ENCODE measurements at places on chromosomes 1 and 21.

DNA sequence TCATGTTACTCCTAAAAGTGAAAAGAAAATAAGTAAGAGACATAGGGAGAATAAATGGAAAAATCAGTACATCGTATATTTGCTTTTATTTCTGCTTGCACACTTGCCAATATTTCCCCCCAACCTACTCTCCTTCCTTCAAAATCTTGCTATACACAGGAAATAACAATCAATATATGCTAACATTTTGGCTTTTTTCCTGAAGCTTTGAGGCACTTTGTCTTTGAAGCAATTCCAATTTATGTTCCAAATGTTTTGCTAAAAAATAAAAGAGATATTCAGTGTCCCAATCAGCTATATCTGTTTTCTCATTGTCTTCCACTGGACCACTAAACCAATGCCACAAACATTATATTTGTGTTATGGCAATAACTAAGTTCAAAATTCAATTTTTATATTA, 184.0 kb upstream of the NEGR1 start:
- no peak for DNase-seq

GRCh38 chr21:29297483-29298347, 1.0 kb upstream of the BACH1 start:
- no peak for DNase-seq

- peak; percentile 74 for DNase-seq
These were observed 43.8 kb downstream of the SLC44A3 start for GRCh38 chr1:94863919-94864318.

DNA sequence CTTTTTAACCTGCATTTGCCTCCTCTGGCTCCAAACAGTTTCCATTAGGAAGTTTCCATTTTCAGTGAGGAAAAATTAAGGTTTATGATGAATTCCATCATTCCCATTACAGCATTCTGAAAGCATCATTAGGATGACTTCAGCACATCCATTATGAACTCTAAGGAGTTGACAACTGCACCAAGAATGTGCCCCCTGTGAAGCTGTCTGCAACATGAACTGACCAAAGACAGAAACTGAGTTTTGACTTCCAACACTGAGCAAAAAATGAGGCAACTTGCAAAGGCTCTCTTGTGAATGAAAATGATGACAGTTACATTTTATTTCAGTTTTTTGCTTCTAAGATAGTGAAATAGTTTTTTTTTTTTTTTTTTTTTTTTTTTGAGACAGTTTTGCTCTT, 18.3 kb upstream of the KCNE1 start:
- peak; percentile 76 for DNase-seq

- no peak for DNase-seq
These were observed 1.4 kb downstream of the TTC39A start for GRCh38 chr1:51328926-51329325.

DNA sequence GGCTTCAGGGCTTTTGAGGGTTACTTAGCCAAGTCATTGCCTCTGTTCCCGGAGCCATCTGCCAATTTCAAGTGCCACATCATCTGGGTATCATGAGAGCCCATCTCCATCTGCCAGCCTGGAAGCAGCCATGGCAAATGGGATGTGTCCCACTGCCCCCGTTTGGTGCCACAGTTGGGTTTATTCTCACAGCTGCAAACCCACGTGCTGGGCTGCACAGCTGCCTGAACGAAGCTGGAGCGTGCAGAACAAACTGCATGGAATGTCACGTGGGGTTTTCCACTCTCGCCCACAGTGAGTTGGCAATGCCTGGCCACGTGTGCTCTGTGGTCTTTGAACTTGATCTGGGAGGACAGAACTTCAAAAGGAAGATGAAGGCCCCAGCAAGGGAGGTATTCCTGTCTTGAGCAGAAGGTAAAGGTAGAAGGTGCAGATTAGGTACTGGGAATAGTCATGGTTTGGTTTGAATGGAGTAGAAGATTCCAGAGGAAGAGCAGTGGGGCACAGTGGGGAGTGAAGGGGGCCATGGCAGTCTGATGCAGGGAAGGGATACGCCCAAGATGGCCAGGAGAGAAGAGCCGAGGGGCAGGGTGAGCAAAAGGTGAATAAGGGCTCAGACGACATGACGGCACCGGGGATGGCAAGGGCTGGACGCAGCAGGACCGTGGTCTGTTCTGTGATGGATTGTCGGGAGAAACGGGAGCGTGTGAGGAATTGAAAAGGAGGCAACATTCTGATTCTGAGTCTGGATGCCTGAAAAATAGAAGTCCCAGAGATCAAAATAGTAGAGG, 222.0 kb downstream of the KAZN start:
- no peak for DNase-seq

DNA sequence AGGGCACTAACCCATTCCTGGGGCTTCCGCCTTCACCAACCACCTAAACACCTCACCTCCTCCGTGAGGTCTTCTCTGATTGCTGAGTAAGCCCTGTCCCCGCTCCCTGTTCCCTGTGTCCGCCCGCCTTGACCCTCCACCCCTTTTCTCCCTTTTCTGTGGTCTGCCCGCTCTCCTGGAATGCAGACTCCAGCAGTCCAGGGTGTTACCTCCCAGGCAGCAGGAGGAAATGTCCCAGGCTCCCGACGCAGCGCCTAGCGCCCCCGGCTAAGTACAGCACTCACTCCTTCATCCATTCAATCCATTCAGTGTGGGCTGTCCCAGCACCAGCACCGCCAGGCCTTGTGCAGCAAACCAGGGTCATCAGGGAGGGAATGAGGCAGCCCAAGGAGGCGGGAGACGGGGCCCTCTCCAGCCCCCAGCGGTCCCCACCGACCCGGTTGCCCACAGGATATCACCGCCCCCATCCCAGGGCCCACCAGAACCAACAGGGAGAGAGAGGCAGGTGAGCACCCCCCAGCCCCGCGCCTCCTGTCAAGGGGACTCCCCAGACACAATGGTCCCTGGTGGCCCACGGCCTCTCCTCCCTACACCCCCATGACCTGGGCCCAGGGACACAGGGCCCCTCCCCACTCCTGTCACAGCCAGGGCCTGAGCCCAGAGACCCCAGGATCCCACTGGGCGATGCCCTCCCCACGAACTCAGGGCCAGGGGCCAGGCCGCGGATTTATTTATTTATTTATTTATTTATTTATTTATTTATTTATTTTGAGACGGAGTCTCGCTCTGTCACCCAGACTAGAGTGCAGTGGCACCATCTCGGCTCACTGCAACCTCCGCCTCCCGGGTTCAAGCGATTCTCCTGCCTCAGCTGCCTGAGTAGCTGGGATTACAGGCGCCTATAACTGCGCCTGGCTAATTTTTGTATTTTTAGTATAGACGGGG, 10.2 kb downstream of the TNFRSF14 start:
- DNase-seq, result no peak

GRCh38 chr1:11930571-11931445, 3.7 kb upstream of the PLOD1 start:
- no peak for DNase-seq

DNA sequence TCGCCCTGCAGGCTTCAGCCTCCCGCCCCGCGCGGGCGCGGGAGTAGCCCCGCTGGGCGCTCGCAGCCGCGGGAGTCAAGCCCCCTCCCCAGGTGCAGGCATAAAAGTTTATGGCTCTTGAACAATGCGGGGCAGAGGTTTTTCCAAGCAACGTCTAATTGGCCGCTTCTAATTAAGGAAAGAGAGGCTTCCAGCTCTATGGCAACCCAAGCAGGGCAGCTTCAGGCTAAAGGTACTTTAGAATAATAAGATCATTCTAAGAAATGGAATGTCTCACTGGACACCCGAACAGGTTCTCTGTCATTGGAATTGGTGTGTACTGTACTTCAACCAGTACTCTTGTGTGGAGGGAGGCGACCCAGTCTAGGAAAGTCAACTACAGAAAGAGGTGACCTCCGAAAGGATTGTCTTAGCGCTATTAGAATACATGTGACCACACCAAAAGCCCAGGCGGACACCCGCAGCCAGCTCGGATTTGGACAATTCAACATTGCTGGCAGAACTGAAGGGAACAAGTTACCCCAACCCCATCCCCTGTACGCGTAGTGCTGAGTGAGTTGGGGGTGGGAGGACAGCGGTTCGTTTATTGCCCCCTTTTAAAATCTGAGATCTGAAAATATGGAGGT, 12.5 kb downstream of the NR5A2 start:
- DNase-seq, result no peak

DNA sequence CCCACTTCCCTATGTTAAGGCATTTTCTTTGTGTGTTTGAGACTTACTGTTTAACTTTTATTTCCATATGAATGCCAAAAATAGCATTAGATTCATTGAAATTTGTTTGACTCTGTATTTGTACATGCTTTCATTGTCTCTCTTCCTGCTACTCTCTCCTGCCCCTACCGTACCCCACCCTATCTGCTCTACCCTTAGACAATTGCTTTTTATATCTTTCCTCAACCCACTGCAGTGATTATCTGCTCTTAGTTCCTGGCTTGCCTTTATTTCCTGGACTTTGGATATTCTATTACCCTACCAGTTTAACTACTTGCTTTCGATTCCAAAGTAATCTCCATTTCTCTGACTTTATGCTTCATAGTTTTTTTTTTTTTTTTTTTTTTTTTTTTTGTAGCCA, 10.5 kb downstream of the RAVER2 start:
- DNase-seq, result no peak

DNA sequence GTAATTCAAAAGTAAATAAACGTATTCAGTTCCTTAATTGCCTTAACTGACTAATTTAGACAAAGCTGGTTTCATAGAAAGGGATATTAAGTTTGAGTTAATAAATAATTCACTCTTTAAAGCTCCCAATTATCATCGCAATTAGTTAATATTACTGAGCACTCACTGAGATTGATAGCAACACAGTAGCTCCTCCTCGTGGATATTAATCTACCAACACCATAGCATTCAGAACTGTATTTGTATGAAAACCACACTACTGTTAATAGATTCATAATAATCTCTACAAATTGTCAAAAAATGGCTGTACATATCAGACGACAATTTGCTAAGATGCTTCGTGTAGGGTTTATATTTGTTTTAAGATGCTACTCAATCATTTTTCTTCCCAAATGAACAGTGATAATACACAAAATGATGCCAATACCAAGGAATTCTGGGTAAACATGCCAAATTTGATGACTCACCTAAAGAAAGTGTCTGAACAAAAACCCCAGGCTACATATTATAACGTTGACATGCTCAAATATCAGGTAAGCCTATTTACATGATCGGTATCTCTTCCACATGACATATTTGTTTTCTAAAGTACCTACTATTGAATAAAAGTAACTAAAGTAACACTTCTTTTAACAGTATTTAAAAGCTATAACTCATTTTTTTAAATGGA, 18.8 kb upstream of the DYNLT5 start:
- no peak for DNase-seq

- DNase-seq, result no peak
These were observed 94.9 kb downstream of the NAV1 start for GRCh38 chr1:201633811-201634210.

DNA sequence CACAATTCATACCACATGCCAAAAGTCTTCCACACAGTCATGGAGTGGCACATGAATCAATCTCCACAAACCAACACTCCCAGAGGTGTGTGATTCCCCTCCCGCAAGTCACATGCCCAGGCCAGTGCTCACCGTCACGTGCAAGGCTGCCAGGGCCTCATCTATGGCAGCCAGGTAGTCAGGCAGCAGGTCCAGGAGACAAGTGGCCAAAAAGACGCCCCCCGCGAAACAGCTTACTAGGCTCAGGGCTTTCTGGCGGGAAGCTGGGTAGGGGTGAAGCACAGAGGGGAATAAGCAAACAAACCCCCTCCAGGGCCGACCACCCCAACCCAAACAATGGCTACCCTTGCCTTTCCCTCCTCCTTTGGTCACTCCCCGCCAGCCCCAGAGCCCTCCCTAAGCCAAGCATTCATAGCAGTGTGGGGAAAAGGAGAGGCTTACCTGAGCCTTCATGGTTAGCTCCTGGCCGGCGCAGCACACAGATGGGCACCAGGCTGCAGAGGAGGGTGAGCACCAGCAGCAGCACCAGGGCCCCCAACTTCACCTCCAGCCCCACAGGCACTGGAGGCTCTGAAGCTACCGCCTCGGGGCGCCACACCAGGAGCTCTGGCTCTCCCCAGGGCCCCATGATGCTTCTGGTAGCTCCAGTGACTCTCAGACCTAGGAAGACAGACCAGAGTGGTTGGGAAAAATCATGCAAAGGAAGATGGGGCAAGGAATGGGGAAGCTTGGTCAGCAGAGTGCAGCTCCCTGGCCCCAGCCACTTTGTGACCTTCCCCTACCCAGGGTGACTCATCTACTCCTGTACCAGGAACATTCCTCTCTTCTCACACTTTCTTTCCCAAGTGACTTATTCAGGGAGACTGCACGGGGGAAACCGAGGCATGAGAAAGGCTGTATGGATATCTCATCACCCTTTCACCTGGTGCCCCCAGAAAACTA, 978 bp downstream of the SLC39A1 start:
- DNase-seq, result no peak

GRCh38 chr1:95183952-95184351, 50.1 kb upstream of the RWDD3 start:
- no peak for DNase-seq

GRCh38 chr1:227042292-227042691, 102.2 kb downstream of the COQ8A start:
- DNase-seq, result no peak

DNA sequence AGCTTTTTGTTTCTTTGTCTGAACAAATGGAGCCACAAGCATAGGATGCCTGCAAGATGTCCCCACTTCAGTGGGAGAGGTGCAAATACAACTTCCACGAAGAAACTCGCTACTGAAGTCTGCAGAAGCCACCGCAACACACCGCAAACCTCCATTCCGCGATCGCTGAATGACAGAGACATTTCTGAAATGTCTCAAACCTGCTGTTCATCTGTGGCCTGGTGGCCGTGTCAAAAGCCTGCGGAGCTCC, 1.0 kb downstream of the TP53BP2 start:
- no peak for DNase-seq

All from AG04449 (cell line).